ENCODE measurements at places on chromosomes 13 and 19.

GRCh38 chr19:55443045-55443823 lies at the start of gene SHISA7:
TSS of gene SHISA7 (minus strand) at chr19:55443300. CDS start at chr19:55442863, 437 bp downstream.
- DNase-seq, result no peak

GRCh38 chr13:110380359-110381028 lies 73.4 kb downstream of the COL4A2 start:
- no peak for DNase-seq

DNA sequence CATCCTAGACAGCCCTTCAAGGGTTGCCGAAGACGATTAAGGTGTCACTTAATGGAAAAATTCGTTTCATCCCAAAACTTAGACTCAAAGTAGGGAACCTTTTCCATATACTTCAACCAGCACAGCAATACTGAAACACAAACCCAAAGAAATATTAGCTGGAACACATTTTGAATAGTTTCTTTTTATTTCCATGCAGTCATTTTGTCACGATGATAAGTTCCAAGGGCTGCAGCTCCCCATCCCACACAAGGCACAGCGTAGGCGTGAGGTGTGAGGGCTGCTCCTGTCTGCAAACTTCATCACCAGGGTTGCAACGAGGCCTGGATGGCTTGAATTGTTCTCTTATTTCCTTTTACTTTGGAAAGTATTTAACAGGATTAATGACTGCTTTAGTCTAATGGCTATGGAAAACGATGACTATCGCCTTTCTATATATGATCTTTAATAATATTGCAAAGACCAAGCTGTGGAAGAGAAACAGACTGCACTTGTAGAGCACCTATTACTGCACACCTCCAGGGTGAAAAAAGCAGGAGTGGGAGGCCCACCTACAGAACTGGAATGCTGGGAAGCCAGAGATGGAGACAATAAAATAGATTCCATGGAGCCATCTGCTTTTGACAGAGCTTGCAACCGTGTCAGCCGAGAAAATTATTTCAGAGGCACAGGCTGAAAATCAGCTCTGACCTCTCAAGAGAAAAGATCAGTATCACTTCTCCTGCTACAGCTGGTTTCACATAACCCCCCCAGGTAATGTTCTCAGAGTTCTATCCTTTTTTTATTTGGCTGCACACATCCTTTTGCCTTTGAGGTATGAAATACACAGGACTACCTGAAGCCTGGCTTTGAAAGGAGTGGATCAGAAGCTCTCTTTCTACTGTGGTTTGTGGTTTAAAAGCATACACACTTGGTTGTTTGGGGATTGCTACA lies 274.5 kb upstream of the NBEA start:
- DNase-seq, result no peak

DNA sequence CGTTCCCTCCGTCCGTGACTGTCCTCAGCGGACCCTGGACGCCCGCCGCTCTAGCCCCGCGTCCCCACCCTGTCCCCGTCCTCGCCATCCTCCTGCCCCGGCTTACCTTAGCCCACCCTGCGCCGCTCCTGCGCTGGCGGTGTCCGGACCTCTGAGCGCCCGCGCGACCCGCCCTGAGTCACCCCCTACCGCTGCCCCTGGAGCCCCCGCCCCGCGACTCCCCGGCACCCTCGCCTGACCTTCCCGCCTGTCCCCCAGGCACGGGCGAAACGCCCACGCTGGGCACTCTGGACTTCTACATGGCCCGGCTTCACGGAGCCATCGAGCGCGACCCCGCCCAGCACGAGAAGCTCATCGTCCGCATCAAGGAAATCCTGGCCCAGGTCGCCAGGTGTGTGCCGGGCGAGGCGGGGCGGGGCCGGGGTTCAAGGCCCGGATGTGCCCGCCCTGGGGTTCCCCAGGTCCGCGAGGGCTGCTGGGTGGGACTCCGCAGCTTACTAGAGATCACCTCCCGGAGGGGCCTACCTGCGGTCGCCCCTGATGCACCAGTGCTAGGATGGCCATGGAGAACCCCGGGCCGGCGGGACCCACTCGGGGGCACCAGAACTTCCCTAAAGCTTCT lies 5.1 kb downstream of the HMG20B start:
- DNase-seq, result no peak

DNA sequence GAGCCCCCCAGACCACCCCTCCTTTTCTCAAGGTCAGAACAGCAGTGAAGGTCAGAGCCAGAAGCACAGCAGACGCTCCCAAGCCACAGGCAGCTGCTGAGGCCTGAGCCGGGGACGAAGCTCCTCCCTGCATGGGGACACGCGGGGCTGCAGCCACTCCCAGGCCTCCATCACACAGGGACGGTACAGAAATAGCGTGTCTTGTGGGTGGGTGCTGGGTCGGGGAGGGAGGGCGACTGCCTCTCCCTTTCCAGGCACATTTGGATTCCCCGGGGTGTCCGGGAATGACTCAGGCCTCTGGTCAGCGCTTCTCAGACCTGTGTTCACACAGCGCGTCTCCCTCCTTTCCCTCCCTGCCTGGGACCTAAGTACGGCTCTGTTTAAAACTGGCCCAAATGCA lies 33.2 kb downstream of the RASA3 start:
- DNase-seq, result no peak

DNA sequence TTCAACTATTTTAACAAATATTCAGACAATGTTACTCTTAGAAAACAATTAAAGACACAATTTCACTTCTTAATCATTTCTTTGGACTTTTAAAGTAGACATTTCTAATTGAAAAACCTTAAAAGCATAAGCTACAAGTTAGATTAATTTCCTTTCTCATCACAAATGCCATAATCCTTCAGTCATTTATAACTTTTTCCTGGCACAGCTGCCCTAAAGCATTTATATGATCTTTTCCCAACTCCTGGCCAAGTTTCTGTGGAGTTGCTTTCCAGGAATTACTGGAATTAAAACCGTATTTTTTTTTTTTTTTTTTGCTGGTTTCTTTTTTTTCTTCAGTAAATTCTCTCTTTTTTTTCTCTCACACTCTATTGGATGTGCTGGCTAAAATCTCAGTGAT lies 615.9 kb downstream of the TBC1D4 start:
- DNase-seq, result no peak

- no peak for DNase-seq
These were observed 15.4 kb upstream of the CLN5 start for GRCh38 chr13:76976490-76976889.

DNA sequence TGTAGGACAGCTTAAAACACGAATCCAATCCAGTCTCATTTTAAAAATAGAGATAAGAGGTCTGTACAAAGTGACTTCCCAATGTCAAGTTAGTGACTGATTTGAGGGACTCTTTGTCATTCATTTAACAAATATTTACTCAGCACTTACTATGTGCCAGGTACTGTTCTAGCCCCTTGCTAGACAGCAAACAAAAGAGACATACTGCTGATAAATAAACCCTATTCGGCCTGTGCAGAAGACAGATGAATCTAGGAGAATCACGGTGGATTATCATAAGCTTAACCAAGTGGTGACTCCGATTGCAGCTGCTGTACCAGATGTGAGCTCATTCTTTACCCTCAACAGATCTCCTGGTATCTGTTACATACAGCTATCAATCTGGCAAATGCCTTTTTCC lies 6.4 kb upstream of the ELF1 start:
- DNase-seq, result no peak

- no peak for DNase-seq
These were observed 3.1 kb downstream of the CHMP2A start for GRCh38 chr19:58551577-58552471.

DNA sequence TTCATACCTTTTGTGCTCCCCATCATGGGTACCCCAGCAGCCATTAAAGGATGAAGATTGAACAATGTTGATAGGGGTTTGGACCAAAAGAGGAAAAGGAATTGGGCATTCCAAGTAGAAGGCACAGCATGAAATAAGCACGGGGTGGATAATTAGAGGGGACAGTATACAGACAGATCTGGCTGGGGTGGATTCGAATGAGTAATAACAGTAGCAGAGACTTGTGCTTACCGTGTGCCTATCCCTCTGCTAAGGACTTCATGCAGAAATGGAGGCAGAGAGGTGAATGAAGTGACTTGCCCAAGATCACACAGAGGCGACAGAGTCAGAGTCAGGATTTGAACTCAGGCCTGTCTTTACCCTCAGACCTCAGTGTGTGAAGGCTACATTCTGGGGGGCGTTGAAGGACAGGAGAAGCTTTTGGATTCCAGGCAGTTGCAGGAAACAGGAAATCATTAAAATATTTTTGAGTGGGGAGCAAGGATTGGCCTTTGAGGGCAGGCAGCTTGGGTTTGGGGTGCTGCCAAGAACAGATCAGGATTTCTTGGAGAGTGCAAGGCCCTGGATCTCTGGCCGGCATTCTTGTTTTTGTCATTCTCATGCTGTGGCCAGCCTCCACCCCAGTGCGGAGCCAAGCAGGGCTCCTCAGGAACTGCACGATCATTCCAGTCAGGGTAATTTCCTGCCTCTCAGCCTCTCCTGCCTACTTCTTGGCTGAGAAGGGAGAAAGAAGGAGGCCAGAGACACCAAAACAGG lies 18.7 kb downstream of the PAF1 start:
- no peak for DNase-seq

- no peak for DNase-seq
These were observed 13.5 kb upstream of the BCL3 start for GRCh38 chr19:44735011-44735410.

DNA sequence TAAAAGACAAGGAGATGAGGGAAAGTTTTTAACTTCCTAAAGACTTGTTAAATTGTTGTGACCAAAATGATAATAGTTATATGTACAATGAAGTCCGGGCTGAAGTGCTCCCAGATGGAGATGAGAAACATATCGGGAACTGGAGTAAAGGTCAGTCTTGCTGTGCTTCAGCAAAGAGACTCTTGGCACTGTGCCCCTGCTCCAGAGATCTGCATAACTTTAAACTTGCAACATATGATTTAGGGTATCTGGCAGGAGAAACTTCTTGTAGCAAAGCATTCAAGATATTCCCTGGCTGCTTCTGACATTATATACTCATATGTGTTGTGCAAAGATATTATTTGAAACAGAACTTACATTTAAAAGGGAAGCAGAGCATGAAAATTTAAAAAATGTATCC lies 786.6 kb upstream of the SLITRK6 start:
- no peak for DNase-seq

DNA sequence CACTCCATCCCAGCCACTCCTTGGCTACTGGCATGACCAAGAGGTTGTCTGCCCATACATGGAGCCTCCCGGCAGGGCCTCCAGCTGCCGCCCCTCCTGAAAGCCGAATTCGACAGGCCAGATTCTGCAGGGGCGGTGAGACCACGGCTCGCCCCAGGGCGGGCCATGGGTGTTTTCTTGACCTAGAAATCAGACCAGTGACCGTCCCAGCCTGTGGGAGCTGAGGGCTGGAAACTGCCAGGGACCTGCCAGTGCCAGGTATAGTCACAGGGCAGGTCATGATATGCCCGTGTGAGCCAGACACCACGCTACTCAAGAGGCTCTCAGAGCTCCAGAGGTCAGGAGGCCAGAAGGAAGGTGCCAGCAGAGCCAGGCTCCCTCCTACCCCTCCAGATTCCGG lies 16.8 kb downstream of the DAPK3 start:
- no peak for DNase-seq

DNA sequence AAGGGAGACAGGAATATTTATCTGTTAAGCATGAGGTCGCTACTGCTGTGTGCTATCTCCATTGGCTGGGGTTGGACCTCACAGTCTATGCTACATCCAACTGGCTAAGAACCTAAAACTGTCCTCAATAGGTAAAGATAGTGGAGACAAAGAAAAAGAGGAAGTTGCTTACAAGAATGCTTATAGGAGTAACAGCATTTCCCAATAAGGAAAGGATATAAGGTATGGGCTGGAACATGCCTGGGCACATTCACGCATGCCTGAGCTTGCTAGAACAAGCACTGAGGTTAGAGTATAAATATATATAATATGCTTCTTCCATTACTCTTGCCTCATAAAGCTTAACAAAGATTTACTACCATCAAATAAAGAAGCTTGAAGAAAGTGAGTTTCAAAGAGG lies 47.9 kb upstream of the CEACAM21 start:
- no peak for DNase-seq

DNA sequence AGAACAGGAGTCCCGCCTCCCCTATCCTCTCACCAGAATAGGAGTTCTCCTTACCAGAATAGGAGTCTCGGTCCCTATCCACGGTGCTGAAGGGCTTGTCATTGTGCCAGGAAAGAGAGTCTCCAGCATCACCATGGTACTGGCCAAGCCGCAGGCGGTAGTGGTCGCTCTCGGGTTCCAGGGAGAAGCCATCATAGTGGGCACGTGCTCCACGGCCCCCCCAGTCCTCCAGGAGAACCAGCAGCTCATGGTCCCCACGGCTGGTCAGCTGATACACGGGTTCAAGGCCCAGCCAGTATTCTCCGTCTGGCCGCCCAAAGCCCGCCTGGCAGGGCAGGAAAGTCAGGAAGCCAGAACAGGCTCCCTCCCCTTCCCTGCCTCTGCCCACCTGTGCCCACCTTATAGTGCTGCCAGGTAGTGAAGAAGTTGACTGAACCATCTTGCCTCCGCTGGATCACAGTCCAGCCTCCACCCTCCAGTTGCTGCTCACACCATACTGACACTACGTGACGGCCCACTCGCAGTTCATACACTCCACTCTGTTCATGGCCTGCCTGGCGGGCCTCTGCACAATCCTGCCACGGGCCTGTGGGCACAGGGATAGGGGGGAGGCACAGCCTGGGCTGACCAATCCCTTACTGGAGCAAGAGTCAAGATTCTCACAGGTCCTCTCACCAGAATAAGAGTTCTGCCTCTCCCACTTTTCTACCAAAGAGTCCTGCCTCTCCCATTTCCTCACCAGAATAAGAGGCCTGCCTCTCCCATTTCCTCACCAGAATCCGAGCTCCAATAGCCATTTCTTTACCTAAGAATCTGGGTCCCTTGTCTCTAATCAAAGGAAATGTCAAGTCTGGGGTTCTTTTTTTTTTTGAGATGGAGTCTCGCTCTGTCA lies 7.4 kb downstream of the SHFL start:
- DNase-seq, result no peak

DNA sequence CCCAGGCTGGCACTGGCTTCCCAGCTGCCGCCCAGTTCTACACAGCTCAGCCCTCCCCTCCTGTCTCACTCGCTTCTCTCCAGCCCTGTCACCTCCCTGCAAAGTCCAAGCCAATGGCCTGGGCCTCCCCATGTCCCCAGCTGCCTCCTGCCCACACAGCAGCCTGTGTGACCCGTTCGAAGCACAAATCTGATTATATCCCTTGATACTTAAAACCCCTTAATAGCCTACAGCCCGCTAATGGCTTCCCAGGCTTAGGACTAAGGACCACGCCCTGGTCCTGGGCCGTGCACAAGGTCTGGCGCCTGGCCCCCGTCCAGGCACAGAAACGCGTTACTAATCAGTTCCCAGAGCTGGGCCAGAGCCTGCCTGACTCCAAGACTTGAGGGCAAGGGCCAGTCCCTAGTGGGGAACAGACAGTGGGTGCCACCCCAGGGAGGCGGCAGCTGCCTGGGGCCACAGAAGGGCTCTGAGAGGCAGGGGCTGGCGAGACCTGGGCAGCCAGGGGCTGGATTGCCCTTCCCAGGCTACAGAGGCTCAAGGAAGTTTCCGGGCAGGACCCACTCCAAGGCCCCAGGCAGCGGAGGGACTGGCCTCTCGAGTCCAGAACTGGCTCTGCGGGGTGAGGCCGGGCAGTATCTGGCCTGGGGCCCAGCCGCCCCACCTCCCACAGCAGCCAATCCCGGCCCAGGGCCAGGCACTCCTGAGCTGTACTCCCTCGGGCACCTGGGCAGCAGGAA lies 10.4 kb downstream of the XAB2 start:
- no peak for DNase-seq
